ENCODE measurements at places on chromosomes 13 and 19. TPM values are rescaled to one million over a fixed set of nuclear protein-coding genes. Genes with fewer than 3 reads are reported as not detected.

GRCh38 chr19:49746206-49746958, 16.7 kb downstream of the TSKS start:
- no peak for DNase-seq

DNA sequence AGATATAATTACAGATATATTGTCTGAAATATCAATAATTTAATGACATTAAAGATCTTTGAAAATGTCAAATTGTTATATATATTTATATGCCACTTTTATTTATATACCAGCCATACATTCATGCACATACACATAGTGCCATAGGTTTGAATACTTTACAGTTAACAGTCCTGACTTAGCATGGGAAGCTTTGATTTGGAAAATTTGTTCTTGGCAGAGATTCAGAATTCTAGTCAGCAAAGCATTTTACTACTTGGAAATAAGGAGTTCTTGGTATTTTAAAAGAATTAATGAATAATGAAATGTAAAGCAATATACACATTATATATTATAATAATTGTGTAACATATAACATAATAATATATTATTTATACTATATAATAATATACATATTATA, 277.0 kb upstream of the PCDH20 start:
- DNase-seq, result no peak

GRCh38 chr19:5663904-5664303, 16.4 kb downstream of the MICOS13 start:
- DNase-seq, result peak; percentile 75

ADGRE2 gene
- 1.6 TPM for total RNA-seq

DNA sequence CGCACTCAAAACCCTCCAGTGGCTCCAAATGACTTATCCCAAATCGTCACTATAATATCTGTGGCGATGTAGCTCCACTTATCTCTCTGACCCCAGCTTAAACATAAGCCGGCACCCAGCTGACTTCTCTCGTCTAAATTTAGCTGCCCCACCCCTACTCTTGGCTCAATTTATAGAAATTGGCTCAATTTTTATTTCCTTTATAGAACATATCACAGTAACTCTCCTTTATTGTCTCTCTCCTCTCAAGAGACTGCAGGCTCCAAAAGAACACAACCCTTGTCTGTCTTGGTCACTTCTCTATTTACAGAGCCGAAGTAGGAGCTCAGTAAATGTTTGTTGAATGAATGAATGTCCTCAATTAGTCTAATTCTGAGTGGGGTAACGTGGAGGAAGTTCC, 805 bp downstream of the ZNF784 start:
- DNase-seq, result no peak

Data from chondrocyte (in vitro differentiated cells).